ENCODE measurements at places on chromosomes 6 and 20. TPM values are rescaled to one million over a fixed set of nuclear protein-coding genes. Genes with fewer than 3 reads are reported as not detected.

DNA sequence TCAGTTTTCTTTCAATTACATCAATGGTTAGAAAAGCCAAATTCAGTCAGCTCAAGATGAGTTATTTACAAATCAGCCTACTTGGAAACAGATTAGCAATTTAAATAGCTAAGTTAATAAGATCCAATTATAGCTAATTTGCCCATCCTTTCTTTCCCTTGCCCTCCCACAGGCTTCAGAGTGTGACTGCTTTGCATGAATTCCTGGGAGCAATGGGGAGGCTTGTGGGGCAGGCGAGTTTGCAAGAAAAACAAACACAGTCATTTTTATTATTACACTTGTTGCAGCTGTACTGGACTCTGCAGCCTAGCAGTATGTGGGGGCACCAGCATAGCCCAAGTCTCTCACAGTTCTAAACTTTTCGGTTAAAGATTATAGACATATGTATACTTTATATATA, 219.0 kb downstream of the NKAIN2 start:
- DNase-seq = no peak

DNA sequence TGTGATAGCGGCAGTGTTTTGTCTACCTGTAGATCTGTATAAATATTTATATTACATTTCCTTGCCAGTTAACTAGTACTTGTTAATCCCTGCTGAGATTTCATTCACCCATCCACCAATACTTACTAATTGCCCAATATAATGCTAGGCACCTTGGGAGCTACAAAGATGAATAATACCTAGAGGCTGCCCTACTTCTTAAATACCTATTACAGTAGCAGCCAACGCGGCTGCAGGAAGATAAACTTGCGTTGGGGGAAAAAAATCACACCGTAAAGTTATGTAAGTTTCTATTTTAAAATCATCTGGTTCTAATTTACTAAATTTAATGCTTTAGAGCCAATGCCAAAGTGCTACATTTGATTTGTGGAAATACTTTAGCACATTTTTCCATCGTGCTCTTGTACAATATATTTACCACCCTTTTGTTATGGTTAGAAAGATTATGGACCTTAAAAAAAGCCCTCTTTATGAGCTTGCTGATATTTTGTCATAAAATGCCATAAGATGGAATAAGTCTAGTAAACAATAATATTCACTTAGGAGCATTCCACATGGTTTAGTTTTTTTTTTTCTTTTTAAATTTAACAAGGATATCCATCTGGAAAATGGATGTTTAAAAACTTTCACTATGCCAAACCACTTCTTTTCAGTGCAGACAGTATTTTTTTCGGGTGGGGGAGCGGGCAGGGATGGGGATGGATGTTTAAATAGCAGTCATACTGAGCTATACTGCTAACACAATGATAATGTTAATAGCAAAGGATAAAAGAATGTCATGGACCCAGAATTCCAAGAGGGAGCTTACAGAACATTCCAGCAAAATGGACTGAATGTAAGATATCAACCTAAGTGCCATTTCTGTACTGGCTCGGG, 13.2 kb upstream of the NEDD9 start:
- no peak for DNase-seq

GRCh38 chr20:38460040-38460623, 12.5 kb upstream of the RALGAPB start:
- DNase-seq = no peak

DNA sequence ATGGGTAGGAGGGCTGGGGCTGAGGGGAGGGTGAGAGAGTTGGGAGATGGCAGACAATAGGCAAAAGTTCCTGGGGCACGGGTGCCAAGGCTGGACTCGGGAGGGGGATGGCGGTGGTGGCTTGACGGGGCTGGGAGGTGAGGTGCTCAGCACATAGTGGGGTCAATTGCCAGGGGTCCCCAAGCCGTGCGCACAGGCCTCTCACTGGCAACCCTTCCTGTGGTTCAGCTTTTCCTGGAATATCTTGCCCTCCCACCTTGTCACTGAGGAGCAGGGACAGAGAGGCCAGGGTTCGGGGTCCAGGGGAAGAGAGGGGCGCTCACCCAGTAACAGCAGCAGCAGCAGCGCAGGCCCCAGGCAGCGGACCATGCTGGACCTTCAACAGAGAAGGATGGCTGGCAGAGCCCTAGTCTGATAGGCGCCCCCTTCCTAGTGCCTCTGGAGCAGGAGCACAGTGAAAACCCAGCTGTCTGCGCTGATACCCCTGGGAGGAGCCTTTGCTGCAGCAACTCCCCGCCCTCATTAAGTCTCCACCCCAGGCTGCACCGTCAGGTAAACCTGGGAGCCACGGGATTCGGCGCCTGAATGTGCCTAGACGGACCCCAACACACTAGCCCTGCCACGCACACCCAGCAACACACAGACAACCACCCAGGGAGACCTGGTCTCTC, at the start of gene GFRA4:
Gene GFRA4, minus strand, starts transcription at position 369 of the 671 bp plus-strand sequence. Its CDS starts 0 bp downstream, at position 369.
- no peak for DNase-seq

GRCh38 chr6:113171882-113172281, 685.3 kb upstream of the MARCKS start:
- no peak for DNase-seq

AURKA gene
- 49.2 TPM for total RNA-seq

DEFB118 gene
- total RNA-seq = not detected

HLA-DRB1 gene
- total RNA-seq = 26.1 TPM

PACSIN1 gene
- total RNA-seq = 0.70 TPM
